Retina (tissue), 1 donor: ENCODE measurements at places on chromosomes 6 and 20.

GRCh38 chr6:96236471-96236870 lies 220.7 kb downstream of the FUT9 start:
- no peak for DNase-seq

- DNase-seq, result no peak
These were observed 713.4 kb downstream of the CD109 start for GRCh38 chr6:74409447-74409846.

DNA sequence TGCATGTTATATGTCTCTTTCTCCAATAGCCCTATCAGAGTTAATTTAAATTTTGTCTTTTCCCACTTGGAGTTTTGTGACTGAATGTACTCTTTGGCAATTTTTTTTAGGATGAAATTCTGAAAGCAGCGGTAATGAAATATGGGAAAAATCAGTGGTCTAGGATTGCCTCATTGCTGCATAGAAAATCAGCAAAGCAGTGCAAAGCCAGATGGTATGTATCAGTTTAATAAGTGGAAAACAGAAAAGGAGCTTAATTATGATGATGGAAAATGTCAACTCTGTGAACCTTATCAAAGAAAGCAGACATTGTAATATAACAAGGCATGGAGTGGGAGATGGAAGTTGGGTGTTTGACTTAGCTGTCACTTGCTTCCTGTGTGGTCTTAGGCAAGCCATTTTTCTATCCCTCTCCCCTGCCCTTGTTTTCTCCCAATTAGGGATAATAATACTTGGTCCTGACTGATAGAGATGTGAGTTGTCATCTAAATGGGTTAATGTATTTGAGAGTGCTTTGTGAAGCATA lies 2.7 kb downstream of the CDC5L start:
- peak; percentile 63 for DNase-seq

DNA sequence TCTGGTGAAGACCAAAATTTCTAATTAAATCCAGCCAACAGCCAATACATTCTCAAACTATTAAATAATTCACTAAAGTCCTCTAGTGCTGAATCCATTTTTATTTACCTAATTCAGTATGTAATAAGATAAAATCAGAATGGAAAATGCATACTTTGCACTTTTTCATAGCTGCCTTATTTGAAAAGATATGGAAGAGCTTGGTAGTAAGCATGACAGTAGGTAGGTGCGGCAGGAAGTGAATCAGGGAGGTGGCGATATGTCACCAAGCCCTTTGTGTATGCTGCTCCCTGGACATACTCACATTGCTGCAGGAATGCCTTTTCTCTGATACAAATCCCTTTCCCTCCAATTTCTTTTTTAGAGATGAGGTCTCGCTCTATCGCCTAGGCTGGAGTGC lies 10.2 kb upstream of the TGM3 start:
- DNase-seq, result no peak

DNA sequence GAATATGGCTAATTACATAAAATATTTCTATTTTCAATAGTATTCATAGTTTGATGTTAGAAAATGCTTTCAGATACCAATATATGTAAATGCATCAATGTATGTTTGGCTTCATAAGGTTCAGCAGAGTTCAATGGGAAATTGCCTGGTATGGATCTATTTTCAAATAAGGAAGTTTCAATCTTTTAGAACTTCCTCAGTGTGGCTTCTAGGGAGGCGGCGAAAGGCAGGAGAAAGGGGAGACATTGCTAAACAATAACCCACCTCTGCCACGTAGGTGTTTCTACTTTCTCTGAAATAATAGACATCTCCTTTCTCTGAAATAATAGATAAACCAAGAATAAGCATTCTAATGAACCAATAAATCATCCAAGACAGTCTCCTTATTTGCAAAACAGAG lies 237.7 kb upstream of the RAB32 start:
- no peak for DNase-seq

- no peak for DNase-seq
These were observed 89.0 kb downstream of the CD40 start for GRCh38 chr20:46206992-46207549.
